Hematopoietic multipotent progenitor cell treated with erythropoietin and hydrocortisone succinate and interleukin-3 and kit ligand, for 17 days (in vitro differentiated cells): ENCODE measurements at places on chromosomes 2 and 18.

DNA sequence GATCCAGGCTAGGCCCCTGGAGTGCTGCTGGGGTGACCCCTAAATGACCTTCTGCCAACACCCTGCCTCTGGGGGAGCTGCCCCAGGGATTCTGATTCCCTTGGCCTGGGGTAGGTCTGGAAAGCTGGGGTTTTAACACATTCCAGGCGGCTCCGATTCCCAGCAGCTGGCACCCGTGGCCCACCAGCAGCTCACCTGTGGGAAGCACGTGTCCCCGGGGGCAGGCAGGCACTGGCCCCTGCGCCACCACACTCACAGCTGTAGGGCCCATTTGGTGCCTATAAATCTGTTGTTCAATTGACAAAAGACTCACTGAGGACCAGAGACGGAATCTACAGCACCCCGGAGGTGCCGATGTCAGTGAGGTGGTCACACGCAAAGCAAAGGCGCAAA, 4.1 kb upstream of the KLHL30 start:
- DNase-seq = no peak

DNA sequence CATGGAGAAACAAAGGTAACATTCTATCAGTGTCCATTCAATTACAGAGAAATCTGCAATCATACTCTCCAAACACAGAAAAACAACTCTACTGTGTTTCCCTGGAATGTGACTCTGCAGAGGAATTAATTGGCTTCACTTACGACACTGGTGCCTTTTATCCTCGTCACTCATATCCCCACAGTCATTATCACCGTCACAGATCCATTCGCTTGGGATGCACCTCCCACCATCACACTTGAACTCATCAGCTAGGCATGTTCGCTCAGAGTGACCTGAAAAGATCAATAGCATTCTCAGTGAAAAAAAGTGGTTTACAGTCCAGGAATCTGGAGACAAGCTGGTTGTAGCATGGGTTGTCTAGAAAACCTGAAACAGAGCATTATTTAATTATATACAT, 124.3 kb downstream of the DHRS9 start:
- no peak for DNase-seq

- DNase-seq = peak; percentile 10
Measured at GRCh38 chr2:12452185-12452584, 264.6 kb upstream of the TRIB2 start.

DNA sequence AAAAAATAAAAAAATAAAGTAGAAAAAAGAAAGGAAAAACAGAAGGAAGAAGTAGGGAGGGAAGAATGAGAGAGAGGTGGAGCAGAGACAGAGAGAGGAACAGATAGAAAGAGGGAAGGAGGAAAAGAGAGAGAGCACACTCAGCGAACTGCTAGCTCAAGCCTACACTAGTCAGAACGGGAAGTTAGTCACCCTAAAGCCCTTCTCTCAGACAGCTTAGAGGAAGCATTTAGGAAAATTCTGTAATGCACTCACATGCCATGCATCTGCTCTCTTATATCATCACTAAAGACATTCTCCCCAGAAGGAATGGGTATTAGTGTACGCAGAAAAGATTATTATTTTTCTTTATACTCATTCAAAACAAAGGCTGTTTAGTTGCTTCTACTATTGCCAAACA, 68.1 kb upstream of the SULT1C3 start:
- DNase-seq = no peak

GRCh38 chr18:36364911-36365624, 67.6 kb downstream of the FHOD3 start:
- DNase-seq = no peak

DNA sequence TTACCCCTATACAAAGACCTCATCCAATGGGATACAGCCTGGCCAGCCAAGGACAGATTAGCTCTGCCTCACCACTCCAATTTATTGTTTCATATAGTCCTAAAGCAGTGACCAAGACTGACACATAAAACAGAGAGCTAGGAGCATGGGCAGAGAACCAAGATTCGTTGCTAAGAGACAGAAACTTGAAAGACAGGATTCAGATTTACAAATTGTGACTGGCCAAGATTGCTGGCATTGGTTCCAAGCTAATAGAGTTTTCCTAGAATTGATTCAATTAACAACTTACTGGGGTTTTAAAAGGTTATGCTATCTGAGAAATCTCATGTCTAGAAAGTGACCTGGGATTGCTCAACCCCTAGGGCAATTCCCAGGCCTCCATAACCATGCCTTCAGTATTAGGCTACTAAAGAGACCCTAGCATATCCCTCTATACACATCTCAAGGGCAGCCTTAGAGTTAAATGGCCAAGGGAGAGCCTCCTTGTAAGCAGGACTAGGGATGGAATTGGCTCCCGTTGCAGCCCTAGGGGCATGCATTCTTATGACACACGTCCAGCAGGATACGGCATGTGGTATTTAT, 75.6 kb downstream of the ICOS start:
- no peak for DNase-seq

DNA sequence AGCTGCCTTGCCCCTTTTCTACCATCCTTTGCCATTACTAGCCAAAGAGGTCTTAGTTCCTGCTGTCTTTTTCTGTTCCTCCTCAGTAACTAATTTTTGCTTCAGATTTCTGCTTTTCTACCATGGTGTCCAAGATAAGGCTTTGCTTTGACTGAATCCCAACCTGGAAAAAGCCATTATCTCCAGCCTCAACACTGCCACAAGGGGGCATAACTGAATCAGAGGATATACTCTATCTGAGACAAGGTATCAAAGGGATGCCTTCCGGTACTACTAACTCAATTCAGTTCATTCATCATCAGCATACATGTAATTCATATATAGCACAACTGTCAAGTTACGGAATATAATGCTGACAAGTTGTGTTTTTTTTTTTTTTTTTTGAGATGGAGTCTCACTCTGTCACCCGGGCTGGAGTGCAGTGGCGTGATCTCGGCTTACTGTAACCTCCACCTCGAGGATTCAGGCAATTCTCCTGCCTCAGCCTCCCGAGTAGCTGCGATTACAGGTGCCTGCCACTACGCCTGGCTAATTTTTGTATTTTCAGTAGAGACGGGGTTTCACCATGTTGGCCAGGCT, 11.4 kb downstream of the OSGEPL1 start:
- DNase-seq = peak; percentile 75

- DNase-seq = no peak
Measured at GRCh38 chr2:9950521-9951271, 797 bp upstream of the GRHL1 start.

DNA sequence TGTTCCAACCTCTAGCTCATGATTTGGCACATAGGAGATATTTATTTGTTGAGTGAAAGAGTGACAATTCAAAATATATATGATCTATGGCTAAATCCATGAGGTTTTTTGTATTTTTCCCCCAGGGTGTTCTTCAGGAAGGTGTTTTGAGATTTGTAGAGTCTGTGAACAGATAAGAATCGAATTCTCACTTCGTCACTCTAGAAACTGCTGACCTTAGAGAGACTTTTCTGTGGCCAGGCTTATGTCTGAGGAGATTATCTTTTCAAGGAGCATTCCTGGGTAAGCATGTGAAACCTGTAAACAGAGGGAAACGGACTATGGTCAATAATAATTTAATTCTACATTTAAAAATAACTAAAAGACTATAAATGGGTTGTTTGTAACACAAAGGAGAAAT, 849 bp upstream of the ITGB6 start:
- no peak for DNase-seq

GRCh38 chr18:63377275-63377980, 10.4 kb upstream of the KDSR start:
- no peak for DNase-seq
